Placental pericyte (primary cell): ENCODE measurements at places on chromosomes 7 and 10. TPM values are rescaled to one million over a fixed set of nuclear protein-coding genes. Genes with fewer than 3 reads are reported as not detected.

Gene PPP1R9A
- total RNA-seq: 0.14 and 1.1 TPM in 2 replicates

Gene TMEM196
- not detected in 2 replicates for total RNA-seq

Gene SDK1
- 1.1 and 2.0 TPM in 2 replicates for total RNA-seq

Gene SLC37A3
- 61.1 and 71.6 TPM in 2 replicates for total RNA-seq

Gene CDH23
- under 0.01 and 0.14 TPM in 2 replicates for total RNA-seq

Gene KAZALD1
- total RNA-seq: 7.9 and 12.2 TPM in 2 replicates

Gene GPR158
- total RNA-seq: 2.0 and 3.9 TPM in 2 replicates

Gene CFAP43
- total RNA-seq: 0.22 TPM in 1 of 2 replicates, not detected in the other

Gene DDC
- total RNA-seq: not detected in 2 replicates

Gene MRLN
- not detected in 2 replicates for total RNA-seq

Gene LRRD1
- total RNA-seq: under 0.01 TPM in 1 of 2 replicates, not detected in the other
